ENCODE measurements at places on chromosomes 7 and 10.

- DNase-seq, result no peak
Observed at GRCh38 chr7:12490940-12491339, 79.6 kb upstream of the SCIN start.

GRCh38 chr7:66421830-66422475 is 206.7 kb upstream of the KCTD7 start:
- no peak for DNase-seq

- no peak for DNase-seq
Observed at GRCh38 chr7:38833329-38833728, 75.7 kb downstream of the VPS41 start.

GRCh38 chr10:5694573-5694972 is 9.9 kb downstream of the TASOR2 start:
- no peak for DNase-seq

DNA sequence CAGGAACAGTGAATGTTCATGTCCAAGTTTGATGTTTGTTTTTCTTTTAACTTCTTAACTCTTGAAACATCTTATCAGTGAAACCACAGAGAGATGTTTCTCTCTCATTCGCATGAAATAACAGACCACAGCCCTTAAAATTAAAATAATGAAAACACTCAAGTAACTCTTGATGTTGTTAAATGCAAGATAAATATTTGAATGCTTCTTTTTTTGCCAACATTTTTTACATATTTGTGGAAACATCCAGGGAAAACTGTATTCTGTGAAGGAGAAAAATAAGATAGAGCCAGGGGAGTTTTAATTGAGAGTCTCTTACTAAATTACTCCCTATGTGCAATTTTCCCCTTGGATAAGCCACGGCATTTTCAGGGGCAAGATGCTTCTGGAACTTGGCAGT is 361.8 kb upstream of the MGMT start:
- DNase-seq, result no peak

DNA sequence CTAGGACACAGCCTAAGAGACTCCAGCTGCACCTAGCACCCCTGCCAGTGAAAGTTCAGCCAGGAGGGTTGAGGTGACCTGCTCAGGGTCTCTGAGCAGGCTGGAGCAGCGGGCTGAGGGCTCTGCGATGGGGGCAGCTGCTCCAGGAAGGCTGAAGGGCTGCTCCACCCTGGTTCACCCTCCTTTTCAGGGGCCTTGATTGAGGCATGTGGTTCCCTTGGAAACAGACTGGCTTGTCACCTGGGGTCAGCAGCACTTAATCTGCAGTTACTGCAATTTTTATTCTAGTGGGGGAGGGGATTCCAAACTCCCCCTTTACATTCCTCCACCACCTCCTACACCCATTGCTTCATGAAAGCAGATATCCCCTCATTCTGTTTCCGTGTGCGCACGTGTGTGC is 85.3 kb upstream of the UNC5B start:
- DNase-seq, result no peak

- DNase-seq, result no peak
Observed at GRCh38 chr10:102120991-102121738, 997 bp upstream of the LDB1 start.

- peak; percentile 37 for DNase-seq
Observed at GRCh38 chr7:142603870-142604448, 145.3 kb upstream of the PRSS1 start.

GRCh38 chr10:80598084-80598798 is 60.5 kb downstream of the SH2D4B start:
- no peak for DNase-seq

GRCh38 chr7:151511946-151512345 is 7.7 kb downstream of the RHEB start:
- DNase-seq, result no peak

DNA sequence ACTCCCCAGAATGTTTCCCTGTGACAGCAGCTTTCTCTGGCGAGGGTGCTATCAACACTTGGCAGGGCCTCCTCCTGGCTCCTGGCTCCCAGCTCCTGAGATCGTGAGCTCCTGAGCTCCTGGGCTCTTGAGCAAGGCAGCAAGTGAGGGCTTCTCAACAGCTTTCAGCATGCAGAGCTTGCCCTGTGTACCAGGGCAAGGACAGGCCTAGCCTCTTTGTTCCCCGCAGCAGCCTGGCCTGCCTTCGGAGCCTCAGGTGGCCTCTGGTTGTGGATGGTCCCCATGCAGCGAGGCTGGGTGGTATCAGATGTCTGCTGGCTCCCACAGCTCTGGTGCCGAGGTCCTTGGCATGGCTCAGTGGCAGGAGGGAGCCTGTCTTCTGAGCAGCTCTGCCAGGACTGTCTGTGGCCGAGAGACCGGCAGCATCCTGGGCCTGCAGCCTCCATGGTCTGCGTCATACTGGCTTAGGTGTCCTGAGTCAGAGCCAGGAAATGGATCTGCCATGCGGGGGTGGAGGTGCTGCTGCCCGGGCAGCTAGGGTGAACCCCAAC is 44.2 kb downstream of the ZMIZ1 start:
- DNase-seq, result no peak

GRCh38 chr10:103397191-103397825 is 882 bp downstream of the PDCD11 start:
- no peak for DNase-seq

DNA sequence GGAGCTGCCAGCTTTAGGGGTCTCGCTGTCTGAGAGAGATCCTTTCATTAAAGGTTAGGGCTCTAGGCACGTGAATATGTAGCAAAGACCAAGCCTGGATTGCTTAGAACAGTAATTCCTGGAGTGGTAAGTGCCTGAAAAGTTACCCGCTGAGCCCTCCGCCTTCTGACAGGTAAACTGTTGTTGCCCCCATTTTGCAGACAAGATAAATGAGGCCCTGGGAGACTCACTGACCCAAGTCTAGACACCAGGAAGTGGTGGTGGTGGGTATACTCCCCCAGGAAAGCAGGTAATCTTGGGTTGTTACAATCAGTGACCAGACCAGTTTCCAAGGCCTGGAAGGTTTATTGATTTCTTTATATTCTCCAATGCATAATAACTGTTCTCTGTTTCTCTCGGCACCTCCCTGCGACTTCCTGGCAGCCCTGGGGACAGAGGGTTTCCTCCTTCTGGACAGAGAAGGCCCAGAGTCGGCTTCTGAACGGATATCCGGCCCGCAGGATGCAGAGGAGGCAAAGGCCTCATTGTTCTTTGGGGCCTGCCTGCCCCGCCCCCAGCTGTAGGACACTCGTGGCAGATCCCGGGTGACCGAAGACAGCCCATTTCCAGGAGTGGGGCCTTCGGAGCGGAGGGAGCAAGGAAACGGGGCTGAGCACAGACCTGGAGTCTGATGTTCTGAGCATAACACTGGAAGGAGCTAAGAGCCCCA is 1.3 kb upstream of the GRK5 start:
- DNase-seq, result peak; percentile 69

DNA sequence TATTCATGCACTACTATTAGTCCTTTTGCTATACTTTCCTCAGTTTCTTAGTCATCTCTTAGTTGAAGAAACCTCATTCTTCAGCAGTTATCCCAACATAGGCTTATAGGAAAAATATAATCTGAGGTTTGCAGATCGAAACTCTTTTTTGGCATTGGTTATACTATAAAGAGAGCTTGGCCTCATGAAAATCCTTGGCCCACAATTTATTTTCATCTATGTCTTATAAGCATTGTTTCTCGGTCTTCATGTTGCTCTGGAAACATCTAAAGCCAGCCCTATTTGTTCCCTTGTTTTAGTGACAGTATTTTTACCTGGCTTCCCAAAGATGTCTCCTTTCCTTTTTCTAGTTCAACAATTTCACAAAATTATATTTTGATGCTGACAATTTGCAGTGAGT is 345.1 kb upstream of the PRKCQ start:
- DNase-seq, result no peak

GRCh38 chr7:151308256-151308655 is 33.4 kb upstream of the NUB1 start:
- DNase-seq, result no peak

GRCh38 chr10:69815104-69815503 is 13.4 kb downstream of the COL13A1 start:
- DNase-seq, result no peak

DNA sequence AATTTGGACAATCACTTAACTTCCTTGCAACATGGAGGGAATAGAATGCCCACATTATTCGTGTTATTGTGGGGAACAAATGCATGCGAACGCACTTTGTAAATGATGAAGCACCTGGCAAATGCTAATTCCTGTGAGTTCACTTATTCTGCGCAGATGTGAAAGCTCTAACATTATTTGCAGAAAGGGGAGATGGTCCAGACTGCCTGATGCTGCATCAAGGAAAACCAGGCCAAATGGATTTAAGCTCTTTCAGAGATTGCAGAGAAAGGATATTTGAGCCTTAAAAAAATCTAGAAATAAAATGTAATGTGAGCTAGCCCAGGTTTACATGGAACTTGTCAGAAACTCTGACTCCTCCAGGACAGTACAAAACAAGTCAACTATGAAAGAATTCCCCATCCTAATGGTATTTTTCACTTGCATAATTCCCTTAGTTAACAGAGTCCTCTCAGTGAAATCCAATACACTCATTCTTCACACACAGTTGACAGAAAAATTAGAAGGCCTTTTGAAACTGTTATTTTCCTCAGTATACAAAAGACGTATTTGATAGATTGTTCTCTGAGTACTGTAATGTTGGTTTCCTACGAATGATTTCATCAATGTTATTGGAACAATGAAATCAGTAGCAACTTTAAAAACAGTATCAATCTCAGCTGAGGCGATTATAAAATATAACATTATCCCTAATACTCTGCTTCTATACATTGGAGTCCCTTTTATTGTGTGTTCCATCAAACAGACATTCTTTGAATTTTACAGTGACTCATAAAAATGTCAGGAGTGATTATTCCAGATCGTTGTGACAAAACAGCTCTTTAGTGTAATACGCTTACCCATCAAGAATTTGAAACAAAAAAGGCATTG is 136.3 kb upstream of the ANK3 start:
- DNase-seq, result no peak

DNA sequence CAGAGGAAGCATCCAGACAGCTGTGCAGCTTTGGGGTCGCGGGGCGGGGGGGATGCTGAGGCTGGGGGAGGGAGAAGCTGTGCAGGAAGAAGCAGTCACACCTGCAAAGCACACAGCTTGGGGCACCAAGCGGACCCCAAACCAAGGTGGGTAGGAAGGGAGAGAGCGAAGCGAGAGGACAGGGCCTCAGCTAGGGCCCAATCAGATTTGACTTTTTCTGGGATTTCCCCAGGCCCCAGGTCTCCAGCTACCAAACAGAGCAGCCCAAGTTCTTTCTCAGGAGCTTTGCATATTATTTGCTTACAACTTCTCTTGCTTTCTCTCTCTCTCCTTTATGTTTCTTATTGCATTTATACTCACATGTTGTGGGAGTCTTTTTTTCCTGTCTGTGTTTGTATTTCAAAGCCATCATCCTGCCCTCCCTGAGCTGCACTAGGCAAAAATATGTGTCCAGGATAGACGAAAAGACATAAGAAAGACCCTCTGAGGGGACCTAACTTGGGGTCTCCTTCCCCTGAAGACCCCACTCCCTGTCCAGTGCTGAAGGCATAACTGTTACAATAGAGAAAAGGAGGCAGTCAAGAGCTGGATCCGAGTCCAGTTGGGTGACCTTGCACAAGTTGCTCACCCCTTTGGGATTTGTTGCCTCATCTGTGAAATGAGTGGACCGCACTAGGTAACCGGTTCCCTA is 50.6 kb upstream of the SMNDC1 start:
- DNase-seq, result no peak

- no peak for DNase-seq
Observed at GRCh38 chr7:158448430-158449100, 139.1 kb downstream of the PTPRN2 start.

DNA sequence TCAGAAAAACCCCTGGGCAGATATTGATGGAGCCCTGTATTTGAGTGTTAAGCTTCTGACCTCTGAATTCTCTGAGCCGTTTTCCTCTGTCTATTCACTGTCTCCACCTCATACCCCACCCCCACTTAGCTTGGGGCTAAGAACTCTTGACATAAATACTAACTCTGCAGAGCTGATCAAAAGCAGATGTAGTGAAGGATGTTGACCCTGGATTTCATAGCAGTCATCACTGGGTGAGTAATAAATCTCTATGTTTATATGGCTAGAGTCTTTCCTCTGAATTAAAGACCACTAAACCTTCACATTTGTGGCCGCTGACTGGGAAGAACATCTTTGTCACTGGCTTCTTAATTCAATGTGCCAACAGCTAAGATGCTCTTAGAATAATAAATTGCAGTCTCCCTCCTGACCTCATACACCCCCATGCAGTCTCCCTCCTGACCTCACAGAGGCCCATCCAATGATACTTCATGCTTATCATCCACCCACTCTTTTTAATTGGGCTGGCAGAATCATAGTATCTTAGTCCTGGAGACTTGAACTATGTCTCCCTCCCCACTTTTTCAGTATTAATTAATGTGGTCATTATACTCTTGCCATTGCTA is 78.0 kb upstream of the MACROH2A2 start:
- no peak for DNase-seq

- DNase-seq, result no peak
Observed at GRCh38 chr7:102222445-102222844, 64.2 kb upstream of the SH2B2 start.

GRCh38 chr7:28729281-28729680 is 228.8 kb downstream of the TRIL start:
- DNase-seq, result no peak

DNA sequence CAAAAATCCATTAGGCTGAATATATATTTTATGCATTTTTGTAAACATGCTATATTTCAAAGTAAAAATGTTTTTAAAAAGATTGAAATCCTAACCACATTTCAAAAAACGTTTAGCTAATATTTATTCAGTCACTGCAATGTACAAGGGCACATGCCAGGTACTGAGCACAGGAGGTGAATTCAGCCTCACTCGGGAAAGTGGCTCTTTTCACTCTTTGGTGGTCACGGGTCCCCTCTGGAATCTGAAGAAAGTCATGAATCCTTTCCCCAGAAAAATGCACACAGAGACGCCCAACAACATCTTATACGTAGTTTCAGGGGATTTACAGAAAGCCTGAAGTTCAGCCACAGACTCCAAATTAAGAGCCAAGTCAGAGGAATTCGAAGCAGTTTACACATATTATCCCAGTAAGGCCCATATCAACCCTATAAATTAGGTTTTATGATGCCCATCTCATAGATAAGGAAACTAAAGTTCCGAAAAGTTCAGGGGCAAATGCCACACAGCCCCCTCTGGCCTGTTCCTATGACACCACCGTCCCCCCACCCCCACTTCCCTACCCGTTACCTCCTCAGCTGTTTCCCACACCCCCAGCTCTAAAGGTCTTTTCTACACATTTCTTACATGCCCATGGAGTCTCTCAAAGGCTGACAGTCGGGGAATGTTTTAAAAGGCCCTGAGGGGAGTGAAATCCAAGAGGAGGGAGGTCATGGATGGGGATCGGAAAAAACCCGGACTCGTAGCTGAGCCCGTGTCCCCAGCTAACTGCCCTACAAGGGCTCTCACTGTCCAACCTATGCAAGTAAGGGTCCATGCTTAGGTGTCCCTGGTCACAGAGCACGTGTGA is 9.6 kb upstream of the SVOPL start:
- DNase-seq, result no peak
